Pancreas (tissue), 10 donors: ENCODE measurements at places on chromosomes 4 and X.

DNA sequence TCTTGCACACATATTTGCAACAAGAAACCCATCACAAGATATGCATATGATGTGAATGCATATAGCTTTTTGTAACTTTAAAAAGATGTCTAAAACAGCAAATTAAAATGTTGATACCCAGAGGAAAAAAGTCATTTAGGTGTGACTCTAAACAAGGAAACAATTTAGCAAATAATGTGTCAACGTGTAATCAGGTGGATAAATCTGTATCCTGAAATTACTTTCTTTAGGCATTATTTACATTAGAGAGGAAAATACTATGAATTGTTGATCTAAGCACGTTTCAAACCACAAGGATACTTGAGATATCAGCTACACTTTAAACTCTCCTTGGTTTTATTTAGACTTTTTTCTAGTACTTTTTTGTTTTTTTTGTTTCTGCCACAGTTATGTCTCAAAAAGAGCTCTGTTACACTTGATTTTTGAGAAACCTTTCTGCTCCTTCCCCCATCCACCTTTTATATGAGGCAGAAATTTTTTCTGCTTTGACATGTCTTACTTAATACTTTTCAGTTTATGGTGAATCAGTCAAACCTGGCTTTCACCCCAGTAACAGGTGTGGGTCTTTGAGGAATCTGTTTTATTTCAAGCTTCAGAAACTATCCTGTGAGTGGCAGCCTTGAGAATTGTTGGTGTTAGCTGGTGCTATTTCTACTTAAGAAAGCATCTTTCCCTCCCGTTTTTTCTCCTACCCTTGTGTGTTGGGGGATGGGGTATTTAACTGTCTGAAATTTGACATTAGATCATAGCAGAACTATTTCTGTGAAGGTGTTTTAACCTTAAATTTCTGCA lies 1.9 kb downstream of the NPNT start:
- DNase-seq, result no peak

DNA sequence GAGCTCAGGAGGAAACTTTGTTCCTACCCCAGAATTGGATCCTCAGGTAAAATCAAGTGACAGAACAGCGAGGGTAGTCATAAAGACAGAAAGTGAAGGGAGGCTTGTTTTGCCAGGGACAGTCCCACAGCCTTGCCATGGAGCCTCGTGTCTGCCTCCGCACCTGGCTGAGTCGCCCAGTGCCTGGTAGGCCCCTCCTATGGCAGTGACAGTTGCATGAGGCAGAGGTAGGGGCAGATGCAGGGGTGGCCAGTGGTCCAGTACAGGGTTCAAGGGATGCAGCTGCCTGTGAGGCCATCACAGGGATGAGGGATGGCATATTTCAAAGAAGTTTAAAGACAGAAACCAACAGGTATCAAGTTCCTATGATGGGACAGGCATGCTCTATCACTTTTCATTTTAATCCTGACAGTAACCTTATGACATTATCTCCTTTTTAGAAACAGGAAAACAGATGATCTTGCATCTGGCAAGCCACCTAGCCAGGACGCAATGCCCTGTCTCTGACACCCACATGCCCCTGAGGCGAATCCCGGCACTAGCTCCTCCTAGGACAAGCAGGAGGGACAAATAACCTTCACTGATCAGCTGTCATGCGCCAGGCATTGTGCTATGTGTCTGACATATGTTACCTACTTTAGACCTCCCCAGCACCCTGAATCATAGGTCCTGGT lies 127.4 kb upstream of the ENPP6 start:
- no peak for DNase-seq

DNA sequence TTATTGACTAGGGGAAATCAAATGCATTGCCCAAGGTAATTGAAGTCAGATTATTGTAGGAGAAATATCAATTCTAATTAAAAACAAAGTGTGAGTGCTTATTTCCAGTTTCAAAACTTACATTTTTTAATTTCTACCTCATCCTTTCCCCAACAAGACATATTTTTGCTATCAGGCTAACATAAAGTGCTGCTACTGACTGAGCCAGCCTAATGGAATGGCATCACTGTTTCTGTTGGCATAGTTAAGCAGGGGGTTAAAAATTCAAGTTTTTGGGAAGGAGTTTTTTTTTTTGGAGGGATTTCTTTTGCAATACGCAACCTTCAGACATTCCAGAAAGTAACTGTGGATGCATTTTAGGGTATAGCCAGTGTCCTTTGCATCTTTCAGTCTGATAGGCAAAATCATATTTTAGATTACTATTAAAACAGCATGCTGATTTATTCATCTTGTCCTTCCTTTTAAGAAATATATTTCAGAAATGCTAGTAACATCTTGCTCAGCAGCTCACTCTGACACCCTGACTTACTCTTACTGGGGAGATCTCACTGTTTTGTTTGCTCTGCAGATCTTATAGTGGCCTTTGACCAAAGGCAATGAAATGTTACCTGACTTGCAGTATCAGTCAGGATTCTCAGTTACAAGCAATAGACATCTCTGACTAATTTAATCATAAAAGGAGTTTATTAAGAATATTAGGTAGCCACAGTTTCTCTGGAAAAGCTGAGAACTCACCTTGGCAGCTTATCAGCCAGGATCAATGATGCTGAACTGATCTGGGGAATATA lies 24.4 kb downstream of the GAB1 start:
- DNase-seq, result no peak

GRCh38 chrX:19720236-19720635 lies 167.2 kb downstream of the SH3KBP1 start:
- no peak for DNase-seq

GRCh38 chr4:109921384-109921808 lies 8.7 kb downstream of the EGF start:
- no peak for DNase-seq

- no peak for DNase-seq
Measured at GRCh38 chr4:36676139-36677050, 395.0 kb downstream of the DTHD1 start.

- DNase-seq, result no peak
Measured at GRCh38 chr4:182655340-182655739, 261.8 kb downstream of the DCTD start.

DNA sequence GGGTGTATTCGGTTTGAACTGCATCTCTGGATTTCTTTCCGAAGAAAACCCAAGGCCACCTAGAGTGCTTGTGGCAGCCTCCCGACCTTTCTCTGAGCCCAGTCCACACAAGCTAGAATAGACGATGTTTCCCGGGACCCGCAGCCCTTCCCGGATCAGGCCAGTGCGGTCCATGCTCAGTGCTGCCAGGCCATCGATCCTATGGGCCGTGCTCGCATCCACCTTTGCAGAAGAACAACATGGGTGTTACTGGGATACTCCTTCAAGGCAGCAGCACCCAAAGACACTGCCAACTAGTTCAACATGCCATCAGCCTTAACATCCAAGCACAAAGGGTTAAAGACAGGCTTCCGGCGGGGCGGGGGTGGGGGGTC lies 22.8 kb downstream of the BCOR start:
- no peak for DNase-seq

GRCh38 chrX:94676285-94676684 lies 1002.3 kb downstream of the FAM133A start:
- DNase-seq, result no peak

DNA sequence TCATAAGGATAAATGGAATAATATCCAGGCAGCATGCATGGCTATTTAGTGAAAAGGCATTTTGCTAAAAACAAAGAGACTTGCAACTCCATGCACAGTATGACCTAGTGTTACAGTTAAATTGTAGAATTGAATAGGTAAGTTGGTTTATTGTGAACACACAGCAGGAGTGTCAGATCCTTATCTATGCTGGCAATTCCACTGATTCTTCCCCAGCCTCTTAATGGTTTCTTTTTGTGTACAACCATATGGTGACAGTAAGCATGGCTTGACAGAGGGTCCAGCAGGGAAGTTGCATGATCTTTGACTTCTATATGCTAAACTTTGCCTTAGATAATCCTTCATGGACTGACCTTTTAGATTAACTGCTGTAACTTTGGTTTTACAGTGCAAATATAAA lies 936.6 kb upstream of the EPHA5 start:
- DNase-seq, result no peak

- DNase-seq, result peak; percentile 20
Measured at GRCh38 chrX:63250253-63250868, 100.8 kb downstream of the SPIN4 start.

DNA sequence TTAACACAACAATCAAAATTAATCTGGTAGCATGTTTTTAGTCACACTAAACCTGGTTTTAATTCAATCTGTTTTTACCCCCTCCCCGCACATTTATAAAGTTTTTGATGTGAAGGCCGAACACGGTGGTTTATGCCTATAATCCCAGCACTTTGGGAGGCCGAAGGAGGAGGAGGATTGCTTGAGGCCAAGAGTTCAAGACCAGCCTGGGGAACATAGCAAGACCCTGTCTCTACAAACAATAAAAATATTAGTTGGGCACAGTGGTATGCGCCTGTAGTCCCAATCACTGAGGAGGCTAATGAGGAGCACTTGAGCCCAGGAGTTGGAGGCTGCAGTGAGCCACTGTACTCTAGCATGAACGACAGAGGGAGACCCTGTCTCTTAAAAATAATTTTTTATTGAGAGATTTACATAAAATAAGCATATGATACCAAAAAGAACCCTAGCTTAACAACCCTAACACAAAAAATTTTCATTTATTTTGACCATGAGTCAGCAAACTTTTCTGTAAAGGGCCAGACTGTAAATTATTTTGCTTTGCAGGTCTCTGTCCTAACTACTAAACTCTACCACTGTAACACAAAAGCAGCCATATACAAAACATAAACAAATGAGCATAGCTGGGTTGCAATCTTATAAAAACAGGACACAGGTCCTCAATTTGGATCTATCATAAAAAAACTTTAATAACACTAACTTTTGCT lies 21.5 kb downstream of the HNRNPD start:
- no peak for DNase-seq

DNA sequence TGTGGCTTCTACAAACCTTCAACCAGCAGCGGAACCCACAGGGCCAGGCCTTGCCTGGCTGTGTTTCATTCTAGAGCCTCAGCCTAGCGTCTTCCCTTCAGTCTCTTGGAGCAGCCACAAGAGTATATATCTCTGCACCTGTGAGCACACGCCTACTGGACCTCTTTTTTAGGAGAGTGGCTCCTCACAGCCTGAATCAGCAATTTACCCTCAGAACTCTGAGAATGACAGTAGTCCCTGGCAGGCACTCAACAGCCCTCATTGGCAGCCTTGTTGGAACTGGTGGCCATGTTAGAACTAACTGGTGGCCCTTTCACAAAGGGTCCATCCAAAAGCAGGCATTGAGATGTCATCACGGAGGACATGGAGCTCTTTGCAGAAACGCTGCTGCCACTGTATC lies 138.9 kb downstream of the BCOR start:
- DNase-seq, result no peak

- DNase-seq, result no peak
Measured at GRCh38 chrX:48611703-48612102, 14.4 kb downstream of the WDR13 start.

DNA sequence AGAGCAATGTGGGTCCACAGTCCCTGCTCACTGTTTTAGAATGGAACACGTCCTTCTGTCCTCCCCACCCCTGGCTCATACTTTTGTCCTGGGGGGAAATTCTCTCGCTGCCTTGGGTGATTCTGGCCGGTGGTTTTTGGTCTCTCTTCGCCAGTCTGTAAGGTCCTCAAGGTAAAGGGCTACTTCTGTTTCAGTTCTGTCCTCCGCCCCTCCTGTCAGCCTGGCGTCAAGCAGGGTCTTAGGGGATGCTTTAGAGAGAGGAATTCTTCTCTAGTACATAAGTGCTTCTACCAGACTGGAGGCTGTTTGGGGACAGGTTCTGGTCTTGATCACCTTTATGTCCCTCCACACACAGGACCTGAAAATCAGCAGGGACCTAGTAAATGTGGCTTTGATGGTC lies 617 bp upstream of the MRFAP1L1 start:
- DNase-seq, result no peak

DNA sequence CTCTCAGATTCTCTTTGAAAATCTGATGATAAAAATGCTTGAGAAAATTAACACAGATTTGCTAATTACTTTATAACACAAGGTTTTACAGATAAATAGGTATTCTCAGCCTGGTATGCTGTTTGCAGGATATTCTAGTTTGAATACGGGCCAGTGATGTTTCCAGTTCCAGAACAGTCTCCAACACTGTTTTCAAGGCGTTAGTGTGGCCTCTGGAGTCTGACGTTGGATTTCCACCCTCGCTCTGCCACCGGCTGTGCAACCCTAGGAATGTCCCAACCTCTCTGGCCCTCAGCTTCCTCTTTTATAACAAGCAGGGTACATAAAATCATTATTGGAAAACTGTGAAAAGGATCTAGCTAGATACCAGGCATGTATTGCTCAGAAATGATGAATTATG lies 23.8 kb upstream of the CYP4V2 start:
- no peak for DNase-seq

DNA sequence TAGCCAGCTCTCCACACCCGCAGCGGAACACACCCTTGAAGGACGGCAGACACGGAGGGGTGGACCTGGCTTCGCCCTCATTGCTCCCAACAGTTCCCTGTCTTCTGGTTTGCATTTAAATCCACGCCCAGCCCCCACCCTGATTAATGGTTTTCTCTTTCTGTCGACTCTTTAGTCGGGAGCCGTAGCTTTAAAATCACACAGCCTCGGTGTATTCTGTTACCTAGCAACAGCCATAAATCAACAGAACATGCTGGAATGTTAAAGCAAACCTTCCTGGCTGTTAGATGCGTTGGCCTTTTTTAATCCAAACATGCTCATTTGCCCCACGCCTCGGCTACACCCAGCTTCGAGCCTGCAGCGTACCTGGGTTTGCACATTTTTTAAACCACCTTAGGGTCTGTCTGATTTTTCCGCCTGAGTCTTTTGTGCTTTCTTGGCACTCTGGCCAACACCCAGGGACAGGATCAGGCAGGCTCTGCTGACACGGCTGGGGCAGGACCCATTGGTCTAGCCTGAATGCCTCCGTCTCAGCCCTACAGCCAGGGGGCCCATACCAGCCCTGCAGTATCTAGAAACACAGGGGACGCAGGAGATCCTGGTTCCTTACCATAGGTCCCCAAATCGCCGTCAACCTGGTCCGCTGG lies 21.4 kb upstream of the PPP2R2C start:
- DNase-seq, result no peak

DNA sequence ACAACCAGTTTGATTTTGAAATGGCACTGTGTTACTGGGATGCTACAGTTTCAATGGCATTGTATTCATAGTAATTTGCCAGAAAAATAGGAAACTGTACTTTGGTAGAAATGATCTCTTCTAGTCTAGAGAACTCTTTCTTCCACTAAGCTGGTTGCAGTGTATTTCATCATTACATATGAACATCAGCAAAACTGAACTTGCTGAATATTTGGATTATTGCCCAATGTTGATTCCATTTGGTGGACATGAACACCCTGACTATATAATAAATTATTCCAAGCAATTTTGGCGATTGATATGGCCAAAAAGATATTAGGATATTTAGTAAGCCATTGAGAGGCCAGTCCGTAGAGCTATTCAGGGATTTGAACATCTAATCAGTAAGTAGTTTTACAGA lies 191.8 kb upstream of the CXorf66 start:
- DNase-seq, result no peak

DNA sequence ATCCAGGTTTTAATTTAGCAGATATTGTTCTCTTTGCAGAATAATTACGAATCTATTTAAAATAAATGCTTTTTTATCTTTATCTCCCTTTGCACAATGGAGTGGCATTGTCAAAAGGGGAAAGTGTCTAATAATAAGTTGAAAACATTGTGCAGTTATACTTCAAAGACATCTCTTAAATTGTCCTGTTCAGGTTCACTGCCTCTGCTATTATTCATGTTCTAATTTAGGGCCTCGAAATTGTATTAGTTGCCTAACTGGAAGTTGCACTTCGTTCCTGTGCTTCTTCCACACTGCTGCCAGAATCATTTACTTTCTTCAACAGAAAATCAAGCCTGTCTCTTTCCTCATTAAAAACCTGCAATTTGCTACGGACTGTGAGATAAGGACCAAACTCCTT lies 150.5 kb upstream of the SPRY1 start:
- DNase-seq, result no peak
